ENCODE measurements at places on chromosomes 4 and X. TPM values are rescaled to one million over a fixed set of nuclear protein-coding genes. Genes with fewer than 3 reads are reported as not detected.

NAA11 gene
- not detected for total RNA-seq

PAGE5 gene
- not detected for total RNA-seq

CDS1 gene
- total RNA-seq, result 2.1 TPM

DCAF12L2 gene
- total RNA-seq, result not detected

GALNTL6 gene
- total RNA-seq, result not detected

SSX2 gene
- total RNA-seq, result not detected

GLOD5 gene
- 0.93 TPM for total RNA-seq

JAKMIP1 gene
- total RNA-seq, result not detected

HSFX3 gene
- total RNA-seq, result not detected

DRD5 gene
- total RNA-seq, result not detected

DUX4 gene
- not detected for total RNA-seq

TMSB15A gene
- total RNA-seq, result not detected

SLC25A43 gene
- total RNA-seq, result 14.1 TPM

IGFBP7 gene
- 1.1 TPM for total RNA-seq

POF1B gene
- total RNA-seq, result not detected

CFP gene
- not detected for total RNA-seq

TSC22D3 gene
- 0.42 TPM for total RNA-seq
